ENCODE measurements at places on chromosomes 3 and 15.

DNA sequence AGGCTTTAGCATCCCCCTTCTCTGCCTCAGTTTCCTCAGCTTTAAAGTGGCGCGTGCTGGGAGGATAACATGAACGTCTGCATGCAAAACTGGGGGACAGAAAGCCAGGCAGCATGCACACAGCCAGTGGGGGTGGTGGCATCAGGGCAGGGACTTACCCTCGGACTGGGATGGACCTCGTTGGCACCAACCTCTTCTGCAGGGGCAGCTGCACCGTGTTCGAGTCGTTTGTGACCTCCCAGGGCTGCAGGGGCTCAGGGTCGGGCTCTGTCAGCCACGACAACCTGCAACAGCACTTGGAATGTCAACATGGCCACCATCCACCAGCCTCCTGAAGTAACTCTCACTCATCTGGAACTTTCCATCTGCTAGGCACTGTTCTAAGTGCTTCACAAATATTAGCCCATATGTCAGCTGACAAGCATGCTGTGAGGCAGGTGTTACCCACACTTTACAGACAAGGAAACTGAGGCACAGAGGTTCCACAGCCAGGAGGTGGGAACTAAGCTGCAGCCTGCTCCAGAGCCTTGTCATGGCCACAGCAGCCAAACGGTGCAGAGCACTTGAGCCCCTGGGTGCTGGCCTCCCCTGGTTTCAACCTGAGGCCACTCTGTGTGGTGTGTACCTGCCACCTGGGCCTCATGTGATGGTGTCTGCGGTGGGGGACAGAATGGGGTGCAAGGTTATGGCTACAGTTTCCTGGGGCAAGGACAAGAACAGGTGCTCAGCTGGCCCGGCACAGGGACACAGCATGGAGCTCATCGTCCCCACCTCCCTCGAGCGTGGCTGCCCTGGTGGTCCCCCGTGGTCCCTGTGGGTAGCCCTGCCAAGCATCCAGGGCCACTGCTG, 6.7 kb downstream of the C3orf22 start:
- no peak for DNase-seq

DNA sequence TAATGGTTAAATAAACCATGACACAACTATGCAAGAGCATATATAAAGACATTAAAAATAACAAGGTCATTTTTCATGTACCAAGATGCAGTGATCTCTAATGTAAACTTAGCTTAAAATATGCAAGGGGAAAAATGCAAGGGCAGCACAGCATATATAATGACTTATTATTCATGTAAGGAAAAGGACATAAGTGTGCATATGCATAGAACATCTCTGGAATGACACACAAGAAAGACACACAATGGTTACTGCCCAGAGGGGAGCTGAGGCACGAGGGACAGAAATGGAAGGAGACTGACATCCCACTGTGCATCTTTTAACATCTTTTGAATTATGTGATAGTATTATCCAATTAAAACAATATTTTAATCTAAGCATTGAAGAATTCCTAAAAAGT, 79.0 kb downstream of the FHIT start:
- no peak for DNase-seq

DNA sequence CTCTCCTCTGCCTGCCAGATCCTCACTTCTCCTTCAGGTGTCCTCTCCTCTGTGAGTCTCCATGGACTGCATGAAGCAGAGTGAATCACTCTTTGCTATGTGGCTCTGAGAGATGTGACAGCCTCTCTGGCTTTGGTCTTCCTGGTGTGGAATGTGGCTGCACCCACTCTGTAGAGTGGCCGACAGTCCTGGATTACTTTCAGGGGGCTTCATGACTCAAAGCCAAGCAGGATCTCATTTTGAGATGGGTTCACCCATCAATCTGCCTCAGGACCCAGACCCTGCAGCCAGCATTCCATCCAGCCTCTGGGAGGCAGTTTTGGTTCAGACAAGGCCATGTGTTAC, 221.9 kb upstream of the LYSMD4 start:
- no peak for DNase-seq

DNA sequence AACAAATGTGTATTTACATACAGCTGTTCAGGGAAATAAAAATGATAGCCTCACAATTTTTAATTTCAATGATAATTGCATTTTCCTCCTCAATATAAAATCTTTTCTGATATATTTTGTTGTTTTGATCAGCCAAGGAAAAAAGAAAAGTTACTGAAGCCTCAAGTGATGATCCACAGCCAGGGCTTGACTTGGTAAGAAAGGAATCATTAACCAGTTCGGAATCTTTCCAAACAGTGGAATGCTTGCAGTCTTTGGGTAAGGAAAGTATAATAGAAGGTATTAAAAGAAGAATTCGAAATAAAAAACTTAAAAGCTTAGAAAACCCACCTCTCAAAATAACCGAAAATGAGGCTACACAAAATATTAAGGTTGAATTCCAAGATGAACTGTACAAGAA, 1.0 kb downstream of the TOPAZ1 start:
- no peak for DNase-seq

- no peak for DNase-seq
Observed at GRCh38 chr15:100959066-100960050, 40.2 kb downstream of the LRRK1 start.

- no peak for DNase-seq
Observed at GRCh38 chr3:172609750-172610149, 86.5 kb upstream of the TNFSF10 start.

DNA sequence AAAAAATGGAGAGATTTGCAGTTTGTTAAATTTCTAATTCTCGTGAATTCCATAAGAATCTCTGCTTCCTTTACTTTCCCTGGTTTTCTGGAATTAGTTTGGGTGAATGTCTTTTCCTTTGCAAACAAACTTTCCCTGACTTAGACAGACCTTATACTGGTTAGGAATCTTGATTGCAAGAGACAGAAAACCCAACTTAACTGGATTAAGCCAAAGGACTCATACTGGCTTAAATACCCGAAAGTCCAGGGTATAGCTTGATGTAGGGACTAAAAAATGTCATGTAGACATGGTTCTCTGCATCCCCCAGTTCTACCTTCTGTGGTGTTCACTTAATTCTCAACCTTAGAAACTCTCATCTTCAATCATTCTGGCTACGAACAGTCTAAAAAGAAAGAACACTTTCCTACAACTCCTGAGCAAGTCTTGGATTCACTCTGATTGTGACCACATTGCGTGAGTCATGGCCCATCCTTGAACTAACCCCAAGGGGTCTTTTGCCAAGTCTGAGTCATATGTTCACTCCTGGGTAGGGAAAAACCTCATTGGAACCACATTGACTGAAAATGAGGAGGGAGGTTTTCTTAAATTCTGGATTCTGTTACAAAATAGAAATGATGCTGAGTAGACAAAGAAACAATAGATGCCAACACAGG, 136.0 kb upstream of the DAZL start:
- DNase-seq = no peak

Measured in activated T-cell treated with anti-CD3 and anti-CD28 coated beads for 1 hour (primary cell).